ENCODE measurements at places on chromosomes 1 and 21.

GRCh38 chr1:228219962-228220780 is 12.3 kb downstream of the OBSCN start:
- no peak for DNase-seq

GRCh38 chr21:35026617-35027562 is 22.2 kb downstream of the RUNX1 start:
- no peak for DNase-seq

DNA sequence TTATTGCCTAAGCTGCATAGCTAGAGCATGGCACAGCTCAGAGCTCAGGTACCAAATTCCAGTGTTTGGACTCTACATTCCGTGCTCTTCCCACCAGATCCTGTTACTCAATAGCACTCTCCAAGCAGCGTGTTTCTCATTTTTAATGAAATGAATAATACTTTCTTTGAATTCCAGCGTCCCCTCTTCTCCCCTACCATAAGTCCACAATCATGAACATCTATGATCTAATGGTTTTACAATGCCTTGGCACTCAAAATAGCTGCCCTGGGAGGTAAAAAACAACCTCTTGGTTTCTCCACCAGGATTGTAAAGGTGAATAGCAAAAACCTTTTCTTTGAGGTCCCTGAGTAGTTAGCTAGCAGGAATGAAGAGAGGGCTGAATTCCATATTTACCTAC is 480.0 kb upstream of the PKN2 start:
- DNase-seq = peak; percentile 40

GRCh38 chr21:26946744-26947446 is 20.0 kb downstream of the ADAMTS5 start:
- DNase-seq = no peak

Measured in HS-27A (cell line).